Prostate gland (tissue), 2 donors: ENCODE measurements at places on chromosomes 4 and X. TPM values are rescaled to one million over a fixed set of nuclear protein-coding genes. Genes with fewer than 3 reads are reported as not detected.

The OPRPN gene
- not detected for total RNA-seq

The CT45A9 gene
- not detected for total RNA-seq

The LRCH2 gene
- total RNA-seq = 7.0 TPM

The TRAM1L1 gene
- total RNA-seq = 9.5 TPM

The BEX5 gene
- total RNA-seq = 24.5 TPM

The CTAG2 gene
- 15.4 TPM for total RNA-seq

DNA sequence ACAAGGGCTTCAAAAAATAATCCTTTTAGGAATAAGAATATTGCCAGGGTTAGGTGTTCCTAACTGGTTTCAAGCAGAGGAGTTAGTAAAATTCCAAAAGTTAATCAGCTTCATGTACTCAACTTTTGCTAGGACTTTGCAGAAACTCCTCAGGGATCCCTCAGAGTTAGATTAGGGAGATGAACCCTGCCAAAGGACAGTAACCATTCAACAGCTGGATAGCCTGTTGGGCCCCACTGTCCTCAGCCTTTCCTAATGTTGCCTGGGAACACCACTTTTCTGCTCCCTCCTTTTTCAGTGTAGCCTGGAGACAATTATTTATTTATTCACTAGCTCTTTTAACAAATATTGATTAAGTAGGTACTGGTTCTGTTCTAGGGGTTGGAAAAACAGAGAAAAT lies 53.8 kb downstream of the NFKB1 start:
- no peak for DNase-seq

DNA sequence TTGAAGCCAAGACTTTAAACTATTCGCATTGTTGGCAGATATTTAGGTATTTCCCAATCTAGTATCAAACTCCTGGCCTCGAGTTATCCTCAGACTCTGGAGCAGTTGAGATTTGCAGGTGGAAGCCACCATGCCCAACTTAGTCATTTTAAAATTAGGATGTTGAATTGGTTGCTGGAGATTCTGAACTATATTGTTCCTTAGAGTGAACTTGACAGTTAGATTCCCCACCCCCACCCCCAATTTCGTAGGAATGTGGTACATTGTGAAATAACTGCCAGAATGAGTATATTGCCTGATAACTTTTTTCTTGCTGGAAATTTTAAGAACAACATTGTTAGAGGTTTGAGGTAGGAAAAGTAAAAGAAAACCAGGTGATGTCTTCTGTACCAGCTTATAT lies 2.3 kb downstream of the NOCT start:
- no peak for DNase-seq

- DNase-seq = no peak
Measured at GRCh38 chrX:102739657-102740056, 19.1 kb downstream of the GPRASP3 start.

DNA sequence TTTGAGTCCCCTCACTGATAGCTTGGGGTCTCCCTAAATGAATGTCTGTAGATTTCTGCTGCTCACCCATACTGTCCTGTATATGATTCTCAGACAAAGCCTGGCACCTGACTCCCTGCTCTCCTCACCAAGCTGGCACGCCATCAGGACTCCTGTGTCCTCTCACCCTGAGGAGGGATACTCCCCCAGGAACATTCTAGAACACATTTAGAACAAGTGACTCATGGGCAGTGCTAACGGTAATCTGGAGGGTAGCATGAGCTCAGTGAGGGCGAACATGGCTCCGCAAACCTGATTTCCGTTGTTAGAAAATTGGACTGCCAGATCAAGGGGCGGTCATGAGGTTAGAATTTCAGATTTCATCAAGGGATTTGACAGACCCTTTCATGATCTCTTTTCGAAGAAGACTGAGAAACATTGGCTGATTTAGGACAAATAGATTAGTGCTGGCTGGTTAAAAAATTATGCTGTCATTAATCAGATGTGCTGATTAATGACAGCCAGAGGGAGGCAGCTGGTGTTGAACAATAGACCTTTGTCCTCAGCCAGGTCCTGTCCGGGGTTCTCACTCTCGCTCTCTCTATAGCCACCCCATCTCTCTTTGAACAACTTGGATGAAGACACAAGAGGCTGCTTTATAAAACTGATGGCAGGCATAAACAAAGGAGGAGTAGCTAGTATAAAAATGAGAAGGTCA lies 244.3 kb downstream of the PTTG2 start:
- no peak for DNase-seq

DNA sequence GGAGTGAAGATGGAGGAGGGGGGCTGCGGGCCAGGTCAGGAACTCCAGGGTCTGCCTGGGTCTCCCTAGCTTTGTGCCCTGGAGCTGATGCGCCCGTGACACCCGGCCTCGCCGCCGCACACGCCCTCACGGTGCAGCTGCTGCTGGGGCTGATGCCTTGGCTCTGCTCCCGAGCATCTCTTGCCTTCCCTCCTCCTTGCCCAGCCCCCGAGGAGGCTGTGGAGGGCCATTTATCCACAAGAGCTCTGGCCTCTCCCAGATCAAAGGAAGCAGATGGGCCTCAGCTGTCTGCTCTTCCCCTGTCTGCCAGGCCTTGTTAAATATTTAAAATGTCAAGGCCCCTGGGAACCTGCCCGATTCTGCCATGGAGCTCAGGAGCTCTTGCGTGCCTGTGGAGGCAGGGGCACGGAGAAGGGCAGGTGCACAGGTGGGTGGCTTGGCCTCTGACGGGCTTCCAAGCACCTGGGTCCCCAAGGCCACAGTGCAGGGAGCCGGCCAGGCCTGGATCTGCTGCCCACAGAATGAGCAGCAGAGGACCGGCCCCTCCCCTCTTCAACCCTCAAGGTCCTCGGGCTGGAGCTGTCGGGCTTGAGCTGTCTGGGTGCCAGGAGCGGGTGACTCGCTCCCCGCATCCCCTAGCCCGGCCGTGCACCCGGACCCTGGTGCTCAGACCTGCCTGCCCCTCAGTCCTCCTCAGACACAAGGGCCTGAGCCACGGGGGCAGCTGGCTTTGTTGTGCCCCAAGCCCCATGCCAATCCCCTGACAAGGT lies 20.3 kb downstream of the ATP2B3 start:
- no peak for DNase-seq

DNA sequence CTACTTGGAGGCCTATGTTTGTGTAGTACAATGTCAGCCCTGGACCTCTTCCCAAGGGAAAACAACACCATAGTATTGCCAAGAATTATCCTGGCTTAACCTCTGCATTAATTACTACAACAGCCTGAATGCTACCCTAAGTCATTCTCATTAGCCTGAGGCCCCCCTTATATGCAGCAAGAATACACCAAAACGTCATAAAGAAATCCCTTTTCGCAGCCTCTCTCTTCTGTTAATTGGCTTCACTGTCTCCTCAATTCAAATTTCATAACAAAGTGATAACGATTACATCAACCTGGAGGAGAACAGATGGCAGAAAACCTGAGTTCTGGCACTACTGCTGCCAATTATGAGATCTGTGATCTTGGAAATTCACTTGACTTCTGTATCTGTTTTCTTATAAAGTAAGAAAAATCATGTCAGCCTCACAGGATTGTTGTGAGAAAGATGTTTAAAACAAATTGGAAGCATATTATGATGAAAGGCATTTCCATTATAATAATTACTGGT lies 1663.1 kb downstream of the STIM2 start:
- DNase-seq = no peak

DNA sequence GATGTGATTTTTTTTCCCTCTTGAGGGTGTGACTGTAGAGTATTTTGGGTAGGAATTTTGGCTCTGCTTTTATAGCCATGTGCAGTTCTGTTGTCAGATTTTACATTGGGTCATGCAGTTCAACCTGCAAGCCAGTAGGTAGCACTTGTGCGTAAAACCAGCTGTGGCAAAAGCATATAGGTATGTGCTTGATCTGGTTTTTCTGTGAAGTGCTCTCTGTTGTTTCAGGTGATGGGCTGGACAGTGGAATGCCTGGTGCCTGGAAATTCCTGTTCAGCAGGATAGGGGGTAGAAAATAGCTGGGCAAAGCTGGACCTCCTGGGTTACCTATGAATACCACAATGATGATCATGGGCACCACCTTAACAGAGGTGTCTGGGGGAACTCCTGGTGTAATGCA lies 584.2 kb upstream of the PCDH10 start:
- DNase-seq = no peak

DNA sequence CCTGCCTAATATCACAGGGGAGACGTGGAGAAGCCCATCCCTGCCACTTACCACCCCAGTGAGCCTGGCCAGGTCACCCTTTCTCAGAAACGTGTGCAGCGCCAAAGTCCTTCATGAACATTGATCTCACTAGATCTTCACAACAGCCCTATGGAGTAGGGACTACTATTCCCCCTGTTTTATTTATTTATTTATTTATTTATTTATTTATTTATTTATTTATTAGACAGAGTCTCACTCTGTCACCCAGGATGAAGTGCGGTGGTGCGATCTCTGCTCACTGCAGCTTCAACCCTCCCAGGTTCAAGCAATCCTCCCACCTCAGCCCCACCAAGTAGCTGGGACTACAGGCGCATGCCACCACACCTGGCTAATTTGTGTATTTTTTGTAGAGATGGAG lies 61.8 kb downstream of the PPP2R2C start:
- DNase-seq = no peak

DNA sequence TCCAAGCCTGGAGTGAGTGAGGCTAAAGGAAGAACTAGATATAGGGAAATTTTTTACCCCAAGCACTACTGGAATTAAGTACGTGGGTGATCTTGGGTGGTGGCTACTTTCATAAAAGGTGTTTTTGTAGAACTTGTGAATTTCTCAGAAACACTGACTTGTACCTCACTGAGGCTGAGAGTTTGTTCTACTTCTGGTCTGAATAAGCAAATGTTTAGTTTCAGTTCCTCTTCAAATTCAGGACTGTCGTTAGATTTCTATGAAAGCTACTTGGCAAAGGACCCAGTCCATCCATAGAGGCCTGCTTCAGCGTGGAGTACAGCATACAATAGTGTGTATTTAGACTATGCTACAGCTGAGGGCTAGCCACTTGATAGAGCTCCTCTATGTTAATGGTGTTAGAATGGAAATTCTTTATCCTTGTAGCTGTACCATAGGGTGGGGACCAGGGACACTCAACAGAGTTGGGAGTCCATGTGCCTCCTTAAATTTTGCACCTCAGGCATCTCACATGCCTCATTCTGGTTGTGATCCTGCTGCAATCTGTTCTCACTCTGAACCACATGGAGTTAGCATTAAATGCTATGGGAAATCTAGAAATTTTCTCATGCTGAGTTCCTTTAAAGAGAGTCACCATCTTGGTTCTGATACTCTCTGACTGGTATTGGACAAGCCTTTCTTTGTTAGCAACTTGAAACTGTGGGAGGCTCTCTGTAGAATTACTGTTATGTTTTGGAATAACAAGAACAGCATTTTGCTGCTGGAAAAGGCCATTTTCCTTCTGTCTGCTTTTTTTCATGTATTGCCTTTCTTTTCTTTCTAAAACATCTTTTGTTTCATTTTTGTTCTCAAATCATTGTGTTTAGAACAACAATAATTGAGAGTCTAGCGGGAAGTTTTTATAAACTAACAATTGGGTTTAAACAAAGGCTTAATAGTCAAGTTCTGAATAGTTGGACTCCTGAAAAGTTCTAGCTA lies 86.8 kb downstream of the PDGFRA start:
- no peak for DNase-seq

DNA sequence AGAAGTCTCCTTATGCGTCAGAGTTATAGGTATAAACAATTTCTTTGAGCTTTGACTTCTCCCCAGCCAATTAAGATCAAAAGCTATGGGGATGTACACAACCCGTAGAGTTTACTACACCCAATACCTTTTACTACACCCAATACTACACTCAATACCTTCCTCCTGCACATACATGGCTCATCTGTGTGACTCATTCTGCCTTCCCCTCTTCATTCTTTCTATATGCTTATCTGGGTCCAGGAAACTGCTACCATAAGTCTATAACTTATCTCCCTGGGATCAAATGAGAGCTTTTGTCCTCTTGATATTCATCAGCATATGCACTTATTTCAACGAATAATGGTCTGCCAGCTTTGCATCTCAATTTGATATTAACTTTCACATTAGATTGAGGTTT lies 28.2 kb downstream of the ANKRD50 start:
- DNase-seq = no peak

GRCh38 chrX:96685210-96686099 lies 813 bp downstream of the DIAPH2 start:
- DNase-seq = peak; percentile 3

DNA sequence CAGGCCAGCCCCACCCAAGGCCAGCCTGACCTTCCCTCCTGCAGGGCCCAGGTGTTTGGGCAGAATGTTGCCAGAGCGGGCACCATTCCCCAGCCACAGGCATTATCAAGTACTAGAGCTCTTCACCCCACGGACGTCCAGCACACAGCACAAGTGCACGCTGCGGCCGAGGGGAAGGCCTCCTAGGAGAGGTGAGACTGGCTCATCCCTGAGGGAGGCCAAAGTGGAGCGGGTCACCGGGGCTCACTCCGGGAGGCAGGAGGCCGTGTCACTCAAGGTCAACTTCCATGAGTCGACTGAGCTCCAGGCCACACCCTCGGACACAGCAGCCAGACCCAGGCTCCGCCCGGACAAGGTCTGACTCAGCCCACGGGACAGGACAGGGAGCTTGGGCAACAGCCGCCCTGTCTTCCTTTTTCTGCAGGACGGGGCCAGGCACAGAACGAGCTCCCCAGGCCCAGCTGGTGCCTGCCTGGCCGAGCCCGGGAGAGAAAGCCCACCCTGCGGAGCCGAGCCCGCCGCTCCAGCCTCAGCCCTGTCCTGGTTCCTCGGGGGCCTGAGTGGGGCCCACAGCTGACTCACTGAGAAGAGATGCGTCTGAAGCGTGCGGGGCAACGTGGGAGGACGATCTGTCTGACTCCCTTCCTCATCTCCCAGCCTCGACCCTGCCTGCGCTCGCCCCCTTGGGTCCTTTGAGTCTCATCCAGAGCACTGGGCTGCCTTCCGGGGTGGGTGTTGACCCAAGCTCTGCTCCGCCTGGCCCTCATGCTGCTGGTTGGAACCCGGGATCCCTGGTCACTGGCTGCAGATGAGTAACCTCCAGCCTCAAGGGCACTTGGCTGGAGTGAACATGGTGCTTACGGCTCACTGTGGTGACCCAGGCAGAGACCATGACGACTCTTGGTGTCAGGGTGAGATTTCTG lies 1.6 kb downstream of the SLC49A3 start:
- DNase-seq = no peak

DNA sequence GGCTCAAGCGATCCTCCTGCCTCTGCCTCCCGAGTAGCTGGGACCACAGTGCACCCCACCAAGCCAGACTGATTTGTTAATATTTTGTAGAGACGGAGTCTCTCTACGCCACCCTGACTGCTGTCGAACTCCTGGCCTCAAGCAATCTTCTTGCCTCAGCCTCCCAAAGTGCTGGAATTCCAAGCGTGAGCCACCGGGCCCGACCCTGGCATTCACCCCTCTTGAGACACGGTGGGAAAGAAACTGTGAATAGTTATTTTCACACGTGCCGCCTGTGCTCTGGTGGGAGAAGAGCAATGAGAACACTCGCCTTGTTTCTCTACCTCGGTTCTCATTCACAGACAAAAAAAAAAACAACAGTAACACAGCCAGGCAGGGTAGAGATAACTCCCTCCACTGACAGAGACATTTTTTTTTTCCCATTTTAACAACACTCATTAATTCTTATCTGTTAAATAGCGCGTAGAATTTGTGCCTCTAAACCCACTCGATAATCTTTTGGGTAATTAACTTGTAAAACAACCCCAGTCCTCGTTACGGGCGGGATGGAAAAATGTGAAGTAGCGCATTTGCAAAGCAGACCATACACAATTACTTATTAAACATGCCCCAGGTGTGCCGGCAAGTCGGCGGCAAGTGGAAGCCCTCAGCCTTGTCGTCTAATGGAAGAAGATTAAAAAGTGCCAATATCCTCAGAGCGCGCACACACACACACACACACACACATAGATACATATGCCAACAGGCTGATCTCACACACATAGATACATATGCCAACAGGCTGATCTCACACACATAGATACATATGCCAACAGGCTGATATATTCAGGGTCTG lies 103.3 kb downstream of the DHRSX start:
- DNase-seq = no peak

- no peak for DNase-seq
Measured at GRCh38 chrX:9816084-9816700, 30.0 kb downstream of the SHROOM2 start.
